ENCODE measurements at places on chromosomes 12 and 14.
A peak's percentile ranks its signal among the peaks of the same experiment; 100 is the strongest.

DNA sequence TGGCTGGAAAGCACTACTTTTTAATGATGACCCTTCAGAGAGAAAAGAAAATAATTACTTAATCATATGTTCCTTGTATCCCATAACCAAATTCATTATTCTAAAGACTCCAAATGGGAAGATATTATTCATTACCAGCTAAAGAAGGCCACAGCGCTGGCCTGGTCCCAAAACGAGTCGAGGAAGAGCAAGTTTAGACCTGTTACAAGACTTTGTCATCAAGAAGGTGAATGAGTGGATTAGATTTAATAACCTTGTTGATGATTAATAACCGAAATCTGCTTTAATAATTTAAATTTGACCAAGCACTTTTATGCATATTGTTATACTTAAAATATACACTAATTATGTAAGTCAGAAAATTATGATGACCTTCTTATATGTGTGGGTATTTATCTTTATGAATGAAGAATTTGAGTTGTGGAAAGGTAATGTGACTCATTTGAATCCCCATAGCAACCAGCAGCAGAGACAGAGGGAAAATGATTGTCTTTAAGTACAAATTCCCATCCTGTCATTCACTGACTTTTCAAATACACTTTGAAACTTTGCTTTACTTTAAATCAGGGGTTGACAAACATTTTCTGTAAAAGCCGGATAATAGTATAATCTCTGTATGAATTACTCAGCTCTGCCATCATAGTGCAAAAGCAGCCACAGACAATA, 200.3 kb upstream of the NPAS3 start:
- DNase-seq = no peak

GRCh38 chr14:31877255-31877798, 199.8 kb upstream of the ARHGAP5 start:
- DNase-seq = no peak

DNA sequence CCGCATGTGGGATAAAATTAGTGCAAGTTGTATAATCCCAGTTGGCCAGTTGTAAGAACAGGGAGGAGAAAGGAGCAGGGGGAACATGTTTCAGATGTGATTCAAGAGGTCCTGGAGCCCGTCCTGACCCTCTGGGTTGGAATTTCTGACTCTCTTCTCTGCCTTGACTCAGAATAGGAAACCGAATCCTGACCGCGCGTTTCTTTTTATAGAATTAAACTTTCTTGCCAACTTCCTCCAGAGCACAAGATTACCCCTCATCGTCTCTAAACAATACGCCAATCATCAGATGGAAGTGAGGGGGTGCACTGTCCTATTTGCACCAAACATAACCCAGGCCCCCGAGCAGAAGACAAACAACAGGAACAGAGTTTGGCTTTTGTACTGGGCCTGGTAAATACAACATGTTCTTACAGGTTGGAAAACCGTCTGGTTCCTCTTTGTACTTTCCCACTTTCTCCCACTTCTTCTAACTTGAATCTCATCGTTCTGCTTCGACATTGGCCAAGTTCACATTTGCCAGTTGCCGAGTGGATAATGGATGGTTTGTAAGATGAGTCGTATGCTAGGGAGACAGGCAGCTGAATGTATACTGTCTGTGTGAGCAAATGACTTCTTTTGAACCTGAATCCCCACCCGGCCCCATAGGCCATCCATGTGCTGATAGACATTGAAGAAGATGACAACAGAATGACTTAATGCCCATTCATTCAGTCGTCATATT, 42.6 kb upstream of the MED13L start:
- peak; percentile 36 for DNase-seq

GRCh38 chr12:111597831-111598636, 1.1 kb downstream of the ATXN2 start:
- DNase-seq = peak; percentile 47

DNA sequence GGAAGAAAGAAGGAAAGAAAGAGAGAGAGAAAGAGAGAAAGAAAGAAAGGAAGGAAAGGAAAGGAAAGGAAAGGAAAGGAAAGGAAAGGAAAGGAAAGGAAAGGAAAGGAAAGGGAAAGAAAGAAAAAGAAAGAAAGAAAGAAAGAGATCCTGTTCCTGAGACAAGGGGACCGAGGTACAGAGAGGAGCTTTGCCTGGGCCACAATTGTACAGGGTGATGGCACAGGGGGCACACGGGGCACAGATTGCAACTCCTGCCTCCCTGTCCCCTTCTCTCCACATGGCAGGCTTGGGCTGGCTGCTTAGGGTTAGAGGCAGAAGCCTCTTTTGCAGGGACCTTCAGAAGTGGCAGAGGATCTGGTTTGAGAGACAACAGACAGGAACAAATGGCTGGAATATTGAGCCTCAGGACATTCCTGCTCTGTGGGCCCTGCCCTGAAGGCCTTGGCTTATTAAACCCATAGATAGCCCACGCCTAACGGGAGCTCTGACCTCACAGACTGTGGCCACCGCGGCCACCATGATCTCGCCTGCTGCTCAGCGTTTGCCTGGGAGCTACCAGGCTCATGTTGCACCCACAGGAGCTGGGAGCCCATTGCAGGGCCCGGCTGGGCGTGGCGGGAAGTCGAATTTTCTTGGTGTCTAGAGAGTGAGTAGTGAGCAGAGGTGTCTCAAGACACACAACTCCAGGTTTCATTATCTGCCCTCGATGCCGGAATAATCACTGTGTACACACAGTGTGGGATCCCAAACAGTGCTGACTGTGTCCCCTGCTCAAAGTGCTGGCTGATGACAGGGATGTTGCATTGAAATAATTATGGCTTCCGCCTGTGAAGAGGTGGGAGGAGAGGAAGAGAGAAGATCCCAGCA, 147.9 kb upstream of the NCOR2 start:
- no peak for DNase-seq

- no peak for DNase-seq
Observed at GRCh38 chr12:127640181-127640886, 626.6 kb upstream of the TMEM132C start.

- no peak for DNase-seq
Observed at GRCh38 chr14:21313512-21313911, 33.6 kb downstream of the RPGRIP1 start.

DNA sequence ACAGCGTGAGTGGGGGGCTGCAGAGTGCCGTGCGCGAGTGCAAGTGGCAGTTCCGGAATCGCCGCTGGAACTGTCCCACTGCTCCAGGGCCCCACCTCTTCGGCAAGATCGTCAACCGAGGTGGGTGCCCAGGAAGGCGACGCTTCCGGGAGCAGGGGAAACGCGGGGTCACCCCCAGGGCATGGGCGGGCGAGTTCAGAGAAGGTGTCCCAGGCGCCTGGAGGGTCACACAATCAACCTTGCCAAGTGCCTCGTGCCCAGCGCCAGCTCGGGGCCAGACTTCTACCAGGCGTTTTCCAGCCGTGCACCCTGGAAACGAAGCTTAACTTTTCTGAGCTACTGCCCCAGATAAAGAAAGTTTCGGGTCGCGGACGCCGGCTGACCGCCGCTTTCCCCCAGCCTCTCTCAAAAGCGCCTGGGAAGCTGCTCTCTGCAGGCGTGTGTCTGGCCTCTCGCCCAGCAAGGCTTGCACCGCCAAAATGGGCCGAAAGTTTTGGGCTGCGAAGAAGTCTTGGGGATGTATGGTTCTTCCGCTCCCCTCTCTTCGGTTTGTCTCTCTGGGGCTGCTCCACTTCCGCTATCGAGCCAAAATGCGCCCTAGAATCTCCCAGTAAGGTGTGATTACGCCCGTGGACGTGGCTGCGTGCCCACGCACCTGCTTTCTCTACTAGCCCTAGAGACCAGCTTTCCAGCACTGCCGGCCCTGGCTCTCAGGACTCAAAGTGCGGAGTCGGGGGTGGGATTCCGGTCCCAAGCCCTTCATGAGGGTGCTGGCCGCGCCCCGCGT, 1.7 kb downstream of the WNT1 start:
- no peak for DNase-seq

DNA sequence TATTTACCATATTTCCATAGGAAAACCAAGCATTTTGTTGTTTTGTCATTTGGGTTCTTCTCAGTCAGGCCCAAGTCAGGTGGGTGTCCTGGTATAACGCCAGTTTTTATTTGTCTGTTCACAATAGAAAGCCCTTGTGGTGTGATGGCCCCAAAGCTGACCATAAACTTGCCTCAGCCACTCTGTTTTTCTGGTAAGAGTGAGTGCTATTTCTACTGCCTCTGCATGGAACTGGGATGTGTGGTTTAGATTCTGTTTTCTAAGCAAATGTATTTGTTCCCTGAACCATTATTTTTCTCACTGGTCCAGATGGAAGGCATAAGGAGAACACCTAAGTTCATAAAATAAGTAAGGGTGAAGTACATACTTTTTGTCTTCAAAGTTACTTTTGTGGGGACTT, 1.8 kb upstream of the SSPN start:
- no peak for DNase-seq

DNA sequence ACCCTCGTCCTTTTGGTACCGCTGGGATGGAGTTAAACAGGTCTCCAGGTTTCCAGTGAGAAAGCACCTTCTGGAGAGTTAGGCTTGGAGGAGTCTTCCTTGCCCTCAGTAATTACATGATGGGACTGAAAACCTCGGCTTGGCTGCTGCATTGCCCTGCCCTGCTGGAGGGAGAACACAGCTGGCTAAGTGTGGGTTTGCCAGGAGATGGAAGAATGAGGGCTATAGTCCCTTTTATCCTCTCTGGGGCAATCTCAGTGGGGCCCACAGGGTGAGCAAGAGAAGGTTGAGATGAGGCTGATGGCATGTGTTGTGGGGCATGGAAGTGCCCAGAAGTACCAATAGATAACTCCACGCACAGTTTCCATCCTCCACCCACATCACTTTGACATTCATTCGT, 23.2 kb upstream of the MEG3 start:
- no peak for DNase-seq

GRCh38 chr12:104751120-104751519, 207.0 kb downstream of the SLC41A2 start:
- DNase-seq = no peak

GRCh38 chr12:98464190-98464589, 51.2 kb upstream of the TMPO start:
- DNase-seq = no peak

- no peak for DNase-seq
Observed at GRCh38 chr12:65740873-65741600, 83.2 kb upstream of the HMGA2 start.

- DNase-seq = no peak
Observed at GRCh38 chr12:101925935-101926334, 48.6 kb downstream of the DRAM1 start.
